Stimulated activated CD8-positive, alpha-beta memory T cell treated with anti-CD3 and anti-CD28 coated beads, Interleukin-15, amount 100 ng/mL, for 4 hours (primary cell): ENCODE measurements at places on chromosomes 6 and 20.

- DNase-seq = no peak
These were observed 49.7 kb upstream of the ELOVL5 start for GRCh38 chr6:53398247-53399026.

DNA sequence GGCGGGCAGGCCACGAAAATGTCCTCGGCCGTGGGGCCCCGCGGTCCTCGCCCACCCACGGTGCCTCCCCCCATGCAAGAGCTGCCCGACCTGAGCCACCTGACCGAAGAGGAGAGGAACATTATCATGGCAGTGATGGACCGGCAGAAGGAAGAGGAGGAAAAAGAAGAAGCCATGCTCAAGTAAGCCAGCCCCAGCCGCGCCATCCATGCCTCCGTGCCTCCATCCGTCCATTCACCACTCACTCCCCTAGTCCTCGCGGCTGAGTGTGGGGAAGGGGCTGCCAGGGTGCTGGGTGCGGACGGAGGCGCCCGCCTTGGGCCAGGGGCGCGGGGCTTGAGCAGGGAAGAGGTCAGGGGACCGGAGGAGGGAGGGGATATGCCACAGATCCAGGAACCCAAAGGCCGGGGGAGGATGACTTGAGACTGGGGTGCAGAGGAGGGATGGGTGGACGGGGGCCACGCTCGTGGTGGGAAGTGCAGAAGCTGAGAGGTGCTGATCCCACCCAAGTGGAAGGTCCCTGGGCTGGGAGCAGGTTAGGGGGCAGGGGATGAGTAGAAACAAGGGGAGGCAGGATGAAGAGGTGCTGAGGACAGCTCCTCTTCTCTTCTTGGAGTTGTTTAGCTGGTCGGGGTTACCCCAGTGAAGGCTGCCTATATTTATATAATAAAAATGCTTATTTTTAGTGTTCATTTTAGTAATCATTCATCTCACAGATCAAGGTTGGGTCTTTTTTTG is 825 bp downstream of the RIMS1 start:
- no peak for DNase-seq

GRCh38 chr6:162940426-162940825 is 212.7 kb downstream of the PACRG start:
- no peak for DNase-seq

- no peak for DNase-seq
These were observed 176.4 kb downstream of the TBC1D32 start for GRCh38 chr6:121157906-121158305.

DNA sequence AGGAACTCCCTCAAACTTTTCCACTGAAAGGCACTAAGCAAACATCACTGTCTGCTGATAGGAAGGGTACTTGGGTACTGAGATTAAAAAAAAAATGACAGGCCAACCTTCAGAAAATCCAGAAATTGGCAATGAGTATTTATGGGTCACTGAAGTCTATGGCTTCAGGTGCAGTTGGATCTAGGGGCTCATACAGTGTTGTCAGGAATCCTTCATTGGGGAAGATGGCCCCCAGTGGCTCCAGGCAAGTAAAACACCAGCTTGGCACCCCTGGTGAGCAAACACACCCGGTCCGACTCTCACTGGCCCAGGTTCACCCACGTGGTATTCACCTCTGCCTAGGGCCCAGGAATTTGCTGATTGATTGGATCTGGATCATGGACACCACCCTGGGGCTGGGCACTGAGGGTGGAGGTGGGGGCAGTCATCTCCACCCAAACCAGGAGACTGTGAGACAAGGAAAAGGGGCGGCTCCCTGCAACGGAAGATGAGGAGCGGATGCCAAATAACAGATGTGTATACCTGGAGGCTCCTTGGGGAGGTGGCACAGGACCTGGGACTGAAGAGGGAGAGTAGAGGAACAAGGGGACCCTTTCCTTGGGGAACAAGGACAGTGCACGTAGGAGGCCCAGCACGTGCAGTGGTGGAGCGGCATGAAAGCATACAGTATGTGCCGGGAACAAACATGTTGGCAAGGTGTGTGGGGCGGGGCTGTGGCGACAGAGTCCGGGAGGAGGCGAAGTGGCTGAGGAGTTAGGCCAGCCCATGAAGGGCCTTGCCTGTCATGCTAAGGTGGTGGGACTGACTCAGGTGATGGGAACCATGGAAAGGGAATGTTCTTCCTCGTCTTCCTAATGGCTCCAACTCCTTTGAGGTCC is 4.7 kb downstream of the SLC2A10 start:
- no peak for DNase-seq

GRCh38 chr20:33120934-33121333 is 41.5 kb downstream of the BPIFB4 start:
- DNase-seq = no peak

DNA sequence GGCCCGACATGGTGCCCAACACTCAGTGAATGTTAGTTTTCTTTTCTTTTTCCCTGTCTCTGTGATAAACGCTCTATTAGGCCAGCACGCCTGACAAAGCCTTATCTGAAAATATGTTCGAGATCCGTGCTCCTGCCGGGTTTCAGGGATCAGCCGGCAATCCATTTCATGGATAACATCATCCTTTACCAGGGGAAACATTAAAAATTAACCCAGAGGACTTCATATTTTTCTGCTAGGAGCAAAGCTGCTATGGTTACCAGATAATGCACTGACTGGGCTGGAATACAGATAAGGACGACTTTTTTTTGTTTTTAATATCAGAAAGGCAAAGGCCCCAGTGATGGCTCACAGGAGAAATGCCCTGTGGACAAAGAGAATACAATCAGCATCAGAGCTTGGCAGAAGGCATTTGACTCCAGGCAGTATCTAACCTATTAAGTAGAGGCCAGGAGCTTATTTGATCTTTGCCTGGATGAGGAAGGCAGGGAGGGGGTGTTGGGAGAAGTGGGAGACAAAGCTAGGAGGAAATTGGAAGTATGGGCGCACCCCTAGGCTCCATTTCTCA is 482.0 kb upstream of the CHD6 start:
- DNase-seq = no peak

- DNase-seq = no peak
These were observed 23.3 kb downstream of the RAMACL start for GRCh38 chr6:166563200-166563599.

DNA sequence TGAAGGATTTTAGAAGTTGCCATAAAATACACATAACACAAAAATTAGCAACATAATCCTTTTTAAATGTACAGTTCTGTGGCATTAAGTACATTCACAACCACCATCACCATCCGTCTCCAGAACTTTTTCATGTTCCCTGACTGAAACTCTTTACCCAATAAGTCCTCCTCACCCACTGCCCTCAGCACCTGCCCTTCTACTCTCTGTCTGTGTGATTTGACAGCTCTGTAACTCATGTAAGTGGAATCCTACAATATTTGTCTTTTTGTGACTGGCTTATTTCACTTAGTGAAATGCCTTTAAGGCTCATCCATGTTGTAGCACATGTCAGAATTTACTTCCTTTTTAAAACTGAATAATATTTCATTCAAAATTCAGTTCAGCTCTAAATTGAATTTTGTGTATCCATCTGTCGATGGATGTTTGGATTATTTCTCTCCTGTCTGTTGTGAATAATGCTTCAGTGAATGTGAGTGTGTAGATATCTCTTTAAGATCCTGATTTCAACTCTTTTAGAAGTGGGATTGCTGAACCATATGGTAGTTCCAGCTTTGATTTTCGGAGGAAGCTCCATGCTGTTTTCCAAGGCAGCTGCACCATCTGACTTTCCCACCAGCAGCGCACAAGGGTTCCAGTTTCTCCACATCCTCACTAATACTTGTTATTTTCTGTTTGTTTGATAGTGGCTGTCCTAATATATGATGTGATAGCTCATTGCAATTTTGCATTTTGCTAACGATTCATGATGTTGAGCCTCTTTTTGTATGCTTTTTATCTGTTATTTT is 4.2 kb downstream of the ENTPD6 start:
- DNase-seq = no peak

DNA sequence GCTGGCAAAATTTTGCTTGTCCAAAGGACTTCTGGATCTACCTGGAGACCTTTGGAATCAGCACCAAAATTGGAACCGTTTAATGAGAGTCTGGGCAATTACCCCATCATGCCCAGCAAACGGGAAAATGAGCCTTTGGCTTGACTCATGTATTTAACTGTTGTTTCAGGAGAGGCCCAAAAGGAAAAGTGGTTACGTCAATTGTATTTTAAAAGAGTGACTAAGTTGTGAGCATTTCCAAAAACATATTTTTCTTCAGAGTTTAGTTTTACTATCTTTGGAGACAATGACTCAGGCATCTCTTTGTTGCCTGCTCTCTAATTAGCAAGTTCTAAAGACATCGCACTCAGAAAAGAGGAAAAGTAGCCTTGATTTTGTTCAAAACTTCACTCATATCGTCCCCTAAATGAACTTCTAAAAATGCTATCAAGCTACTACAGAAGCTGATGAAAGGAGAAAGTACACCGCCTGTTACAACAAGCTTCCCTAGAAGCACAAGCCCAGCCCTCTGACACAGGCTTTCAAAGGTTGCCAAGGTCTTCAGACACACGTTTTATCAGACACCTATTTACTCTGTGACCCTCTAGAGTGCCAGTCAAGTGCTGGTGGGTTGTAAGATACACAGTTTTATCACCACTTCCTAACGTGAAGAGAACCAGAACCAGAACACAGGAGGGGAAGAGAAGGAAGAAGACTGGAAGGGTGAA is 146.2 kb downstream of the TBX18 start:
- no peak for DNase-seq

GRCh38 chr20:11347738-11348137 is 570.0 kb upstream of the BTBD3 start:
- DNase-seq = no peak

- DNase-seq = no peak
These were observed 285.0 kb upstream of the SPTLC3 start for GRCh38 chr20:12723811-12724210.

- DNase-seq = peak; percentile 34
These were observed 56.4 kb upstream of the DUSP22 start for GRCh38 chr6:235763-236360.

GRCh38 chr6:10081957-10082356 is 332.9 kb downstream of the TFAP2A start:
- no peak for DNase-seq

DNA sequence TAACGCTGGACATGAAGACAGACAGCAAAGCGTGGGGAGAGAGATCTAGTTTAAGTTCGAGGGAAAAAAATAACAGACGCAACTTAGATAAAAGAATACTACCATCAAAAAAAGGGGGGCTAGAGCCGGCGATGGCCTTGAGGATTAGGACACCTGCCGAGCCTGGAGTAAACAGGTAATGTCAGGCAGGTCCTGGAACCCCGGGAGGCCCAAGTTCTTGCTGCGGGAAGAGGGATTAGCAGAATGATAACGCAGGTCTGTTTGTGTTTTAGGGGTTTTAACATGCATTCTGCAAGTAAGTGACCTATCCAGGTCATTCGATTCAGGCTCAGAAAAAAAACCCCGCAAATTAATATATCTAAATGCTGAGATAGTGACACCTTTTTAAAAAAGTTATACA is 754 bp upstream of the TMEM170B start:
- DNase-seq = no peak

- DNase-seq = no peak
These were observed 83.8 kb downstream of the GCLC start for GRCh38 chr6:53461041-53461656.

DNA sequence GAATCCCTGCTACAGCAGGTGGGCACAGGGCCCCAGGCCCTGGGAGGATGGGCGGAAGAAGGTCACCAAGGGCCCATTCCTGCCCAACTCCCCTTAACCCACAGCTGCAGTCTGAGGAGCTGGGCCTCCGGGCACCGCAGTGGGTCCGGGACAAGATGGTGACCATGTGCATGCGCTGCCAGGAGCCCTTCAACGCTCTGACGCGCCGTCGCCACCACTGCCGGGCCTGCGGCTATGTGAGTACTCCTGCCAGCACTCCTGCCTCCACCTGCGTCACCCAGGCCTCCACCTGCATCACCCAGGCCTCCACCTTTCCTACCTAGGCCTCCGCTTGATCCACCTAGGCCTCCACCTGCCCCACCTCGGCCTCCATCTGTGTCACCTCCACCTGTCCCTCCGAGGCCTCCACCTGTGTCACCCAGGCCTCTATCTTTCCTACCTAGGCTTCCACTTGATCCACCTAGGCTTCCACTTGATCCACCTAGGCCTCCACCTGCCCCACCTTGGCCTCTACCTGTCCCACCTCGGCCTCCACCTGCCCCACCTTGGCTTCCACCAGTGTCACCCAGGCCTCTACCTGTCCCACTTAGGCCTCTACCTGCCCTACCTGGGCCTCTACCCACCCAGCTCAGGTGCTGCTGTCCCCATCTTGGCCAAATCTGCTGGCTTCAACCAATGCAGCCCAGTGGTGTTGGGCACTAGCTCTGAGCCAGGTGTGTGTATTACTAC is 16.8 kb downstream of the FGD2 start:
- no peak for DNase-seq

GRCh38 chr6:166078294-166078693 is 89.4 kb downstream of the TBXT start:
- no peak for DNase-seq

DNA sequence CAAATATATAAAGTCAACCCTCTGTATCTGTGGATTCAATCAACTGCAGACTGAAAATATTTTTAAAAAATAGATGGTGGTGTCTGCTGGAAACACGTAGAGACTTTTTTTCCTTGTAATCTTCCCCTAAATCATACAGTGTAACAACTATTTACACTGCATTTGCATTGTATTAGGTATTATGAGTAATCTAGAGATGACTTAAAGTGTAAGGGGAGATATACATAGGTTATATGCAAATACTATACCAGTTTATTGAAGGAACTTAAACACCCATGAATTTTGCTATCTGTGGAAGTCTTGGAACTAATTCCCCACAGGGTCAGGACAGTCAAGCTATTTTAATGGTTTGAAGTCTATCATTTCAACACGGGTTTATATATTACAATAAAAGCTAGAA is 10.2 kb downstream of the HDAC2 start:
- DNase-seq = no peak

DNA sequence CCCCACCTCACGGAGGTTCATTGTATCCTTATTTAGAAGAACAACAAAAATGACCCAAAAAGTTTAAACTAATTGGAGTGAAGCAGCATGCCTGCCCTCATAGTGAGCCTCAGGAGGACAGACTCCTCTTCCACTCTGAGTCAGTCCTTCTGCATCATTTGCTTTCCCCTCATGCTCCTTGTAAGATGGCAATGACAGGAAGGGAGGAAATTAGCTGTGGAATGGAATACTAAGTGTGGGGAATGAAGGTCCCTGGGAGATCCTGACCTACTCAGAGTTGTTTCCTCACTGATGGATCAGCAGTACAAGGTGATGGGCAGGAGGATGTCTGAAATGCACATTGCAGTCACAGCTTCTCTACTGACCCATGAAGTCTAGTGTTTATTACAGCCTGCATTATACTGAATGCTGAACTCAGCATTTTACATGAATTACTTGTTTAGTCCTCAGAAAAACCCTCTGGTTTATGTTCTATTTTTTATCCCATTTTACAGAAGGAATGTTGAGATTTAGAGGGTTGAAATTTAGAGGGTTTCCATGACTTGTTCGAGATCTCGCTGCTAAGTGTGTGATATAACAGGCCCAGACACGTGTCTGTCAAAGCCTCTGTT is 212.0 kb upstream of the PCSK2 start:
- no peak for DNase-seq

- no peak for DNase-seq
These were observed 194.4 kb downstream of the BTBD3 start for GRCh38 chr20:12112089-12112474.

GRCh38 chr6:163355426-163355991 is 59.0 kb upstream of the QKI start:
- no peak for DNase-seq

GRCh38 chr6:32627831-32628230 is 9.4 kb upstream of the HLA-DQA1 start:
- DNase-seq = no peak

GRCh38 chr6:47007657-47008396 is 34.3 kb downstream of the ADGRF1 start:
- no peak for DNase-seq
